Stimulated activated CD4-positive, alpha-beta T cell treated with anti-CD3 and anti-CD28 coated beads, Interleukin-4, amount 100 ng/mL, for 48 hours (primary cell): ENCODE measurements at places on chromosomes 13 and 19.

- no peak for DNase-seq
Observed at GRCh38 chr19:45729800-45730290, 851 bp downstream of the FBXO46 start.

DNA sequence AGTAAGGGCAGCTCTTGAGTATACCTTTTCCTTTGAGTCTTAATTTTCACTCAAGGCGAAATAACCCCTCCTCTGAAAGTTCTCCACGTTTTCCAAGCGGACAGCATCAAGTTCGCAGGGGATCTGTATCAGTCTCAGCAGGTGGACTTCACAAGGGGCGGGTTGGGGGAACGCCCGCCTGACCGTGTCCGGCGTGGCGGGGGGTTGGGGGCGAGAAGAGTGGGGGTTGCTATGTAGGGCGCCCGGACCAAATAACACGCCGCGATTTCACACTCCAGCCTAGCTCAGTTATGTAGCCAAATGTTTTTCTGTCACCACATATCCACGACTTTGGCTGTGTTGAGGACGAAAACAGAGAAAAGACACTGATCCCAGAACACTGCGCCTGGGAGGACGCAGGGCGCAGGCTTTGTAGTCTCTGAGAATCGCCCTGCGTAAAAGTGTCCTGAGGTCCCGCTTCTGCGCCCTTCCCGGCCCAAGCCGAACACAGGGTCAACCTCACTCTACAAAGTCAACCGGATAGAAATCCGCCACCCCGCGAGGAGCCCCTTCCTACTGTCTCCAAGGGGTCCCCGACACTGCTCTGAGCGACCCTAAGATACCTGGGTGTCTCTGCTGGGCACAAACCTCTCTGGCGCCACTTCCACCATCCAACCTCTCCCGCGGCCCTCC is 524 bp downstream of the RUBCNL start:
- DNase-seq = no peak

DNA sequence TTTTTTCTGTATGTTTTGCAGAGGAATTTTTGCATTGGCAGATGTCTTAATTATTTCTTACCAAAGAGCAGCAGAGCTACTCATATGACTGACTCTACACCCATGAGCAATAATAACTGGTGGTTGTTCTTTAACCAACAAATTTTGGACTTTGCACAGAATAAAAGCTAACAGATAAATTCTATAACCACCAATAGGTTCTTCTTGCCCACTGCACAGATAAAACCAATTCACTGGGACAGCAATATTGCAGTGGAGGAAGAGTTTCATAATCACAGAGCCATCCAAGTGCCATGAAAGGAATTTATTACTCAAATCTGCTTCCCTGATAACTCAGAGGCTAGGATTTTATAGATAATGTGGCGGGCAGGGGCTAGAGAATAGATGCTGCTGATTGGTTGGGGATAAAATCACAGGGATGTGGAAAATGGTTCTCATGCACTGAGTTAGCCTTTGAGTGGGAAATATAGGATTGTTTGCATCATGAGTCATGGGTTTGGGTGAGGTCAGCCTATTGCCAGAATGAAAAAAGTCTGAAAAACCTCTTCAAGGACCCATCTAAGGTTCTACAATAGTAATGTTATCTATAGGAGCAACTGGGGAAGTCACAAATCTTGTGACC is 104.3 kb upstream of the PCDH17 start:
- DNase-seq = no peak

GRCh38 chr13:33119856-33120543 is 103.8 kb downstream of the KL start:
- no peak for DNase-seq

DNA sequence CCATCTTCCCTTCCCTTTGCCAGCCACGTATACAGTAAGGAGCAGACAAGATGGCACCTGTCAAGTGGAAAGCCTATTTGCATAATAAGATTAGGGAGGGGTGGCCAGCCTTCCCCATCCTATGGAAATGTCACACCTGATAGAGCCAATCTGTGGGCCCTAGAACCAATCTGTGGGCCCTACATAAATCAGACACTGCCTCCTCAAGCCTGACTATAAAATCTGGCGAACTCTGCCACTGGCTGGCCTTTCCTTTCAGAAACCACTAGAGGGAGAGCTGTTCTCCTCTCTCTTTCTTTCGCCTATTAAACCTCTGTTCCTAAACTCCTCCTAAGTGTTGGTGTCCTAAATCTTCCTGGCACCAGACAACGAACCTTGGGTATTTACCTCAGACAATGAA is 231.5 kb upstream of the KLHL1 start:
- DNase-seq = no peak

DNA sequence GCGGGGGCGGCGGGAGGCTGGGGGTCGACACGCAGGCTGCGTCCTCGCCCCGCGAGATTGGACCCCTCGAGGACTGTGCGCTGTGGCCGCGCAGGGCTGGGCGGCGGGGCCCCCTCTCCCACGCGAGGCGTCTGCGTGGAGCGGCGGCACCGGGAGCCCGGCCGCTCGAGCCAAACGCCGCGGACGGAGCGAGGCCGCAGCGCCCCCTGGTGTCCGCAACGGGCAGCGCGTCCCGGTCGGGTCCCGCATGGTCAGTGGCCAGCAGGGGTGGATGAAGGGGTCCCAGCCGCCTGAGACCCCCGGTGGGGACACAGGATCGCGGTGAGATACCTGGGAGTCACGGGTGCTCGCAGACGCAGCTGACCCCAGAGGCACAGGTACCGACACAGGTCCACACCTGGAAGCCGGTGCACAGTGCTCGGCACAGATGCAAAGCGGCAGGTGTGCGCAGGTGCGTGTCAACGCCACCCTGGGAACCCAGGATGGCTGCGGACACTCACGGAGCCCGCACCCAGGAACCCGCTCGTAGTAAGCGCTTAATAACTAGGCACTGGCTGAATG is 2.1 kb upstream of the CIRBP start:
- peak; percentile 55 for DNase-seq

- no peak for DNase-seq
Observed at GRCh38 chr13:36858290-36858689, 39.3 kb downstream of the RFXAP start.

DNA sequence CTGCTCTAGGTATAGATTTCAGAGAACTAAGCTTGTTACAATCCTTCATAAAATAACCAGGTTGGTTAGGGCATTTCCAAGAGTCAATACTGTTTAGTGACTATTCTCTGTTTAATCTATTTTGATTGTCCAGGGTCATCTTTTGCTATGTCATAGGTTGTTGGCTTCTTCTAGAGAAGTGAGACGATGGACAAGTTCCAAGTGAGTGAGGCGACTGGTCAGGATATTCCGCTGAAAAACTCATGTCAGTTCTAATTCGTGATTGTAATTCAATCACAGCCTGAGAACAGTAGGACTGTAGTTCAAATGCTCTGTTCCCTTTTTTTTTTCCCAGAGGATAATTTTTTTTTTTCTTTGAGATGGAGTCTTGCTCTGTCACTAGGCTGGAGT is 15.8 kb upstream of the ALOX5AP start:
- DNase-seq = no peak

GRCh38 chr13:112238436-112238995 is 137.6 kb upstream of the SPACA7 start:
- no peak for DNase-seq

- no peak for DNase-seq
Observed at GRCh38 chr13:31131470-31131961, 30.2 kb downstream of the HSPH1 start.

DNA sequence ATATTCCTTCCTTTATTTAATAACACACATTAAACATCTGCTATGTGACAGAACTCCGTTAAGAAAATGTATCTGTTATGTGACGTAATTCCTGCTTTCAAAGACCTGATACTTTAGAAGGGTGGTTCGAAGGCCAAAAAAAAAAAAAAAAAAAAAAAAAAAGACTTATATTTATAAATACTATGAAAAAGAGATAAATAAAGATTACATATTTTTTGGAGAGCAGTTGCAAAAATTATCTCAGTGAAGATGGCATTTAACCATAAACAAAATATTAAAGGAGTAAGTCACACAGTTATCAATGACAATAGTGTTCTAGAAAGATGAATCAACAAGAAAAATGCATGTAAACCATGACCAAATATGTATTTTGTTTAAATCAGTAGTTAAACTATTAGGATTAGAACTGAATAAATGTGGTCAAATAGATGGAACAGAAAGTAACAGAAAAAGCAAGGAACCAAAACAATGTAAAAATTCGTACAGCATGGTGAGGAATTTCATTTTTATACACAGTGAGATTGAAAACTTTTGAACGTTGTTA is 612.3 kb upstream of the SLITRK5 start:
- no peak for DNase-seq

DNA sequence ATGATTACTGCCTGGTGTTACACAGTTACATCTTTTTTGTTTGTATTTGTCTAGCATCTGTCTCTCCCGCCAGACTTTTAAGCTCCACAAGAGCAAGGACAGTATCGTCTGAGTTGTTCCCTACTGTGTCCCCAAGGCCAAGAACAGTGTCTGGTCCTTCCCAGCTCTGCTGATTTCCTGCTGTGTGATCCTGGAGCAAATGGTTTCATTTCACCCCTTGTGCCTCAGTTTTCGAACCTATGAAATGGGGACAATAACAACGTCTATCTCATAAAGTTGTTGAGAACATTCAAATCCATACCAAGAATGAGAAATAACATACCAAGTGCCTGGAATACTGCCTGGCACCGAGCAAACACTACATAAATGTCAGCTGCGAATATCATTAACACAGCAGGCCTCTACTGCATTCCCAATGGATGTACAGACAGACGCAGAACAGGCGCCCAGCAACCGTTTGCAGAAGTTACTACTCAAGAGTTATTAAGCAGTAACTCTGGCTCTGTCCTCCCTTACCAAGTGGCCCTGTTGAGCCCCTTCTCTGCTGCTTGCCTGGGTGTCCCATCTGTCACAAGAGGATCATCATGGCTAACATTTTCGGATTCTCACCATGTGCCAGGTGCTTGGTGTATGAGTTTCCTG is 11.4 kb downstream of the XRCC1 start:
- no peak for DNase-seq

DNA sequence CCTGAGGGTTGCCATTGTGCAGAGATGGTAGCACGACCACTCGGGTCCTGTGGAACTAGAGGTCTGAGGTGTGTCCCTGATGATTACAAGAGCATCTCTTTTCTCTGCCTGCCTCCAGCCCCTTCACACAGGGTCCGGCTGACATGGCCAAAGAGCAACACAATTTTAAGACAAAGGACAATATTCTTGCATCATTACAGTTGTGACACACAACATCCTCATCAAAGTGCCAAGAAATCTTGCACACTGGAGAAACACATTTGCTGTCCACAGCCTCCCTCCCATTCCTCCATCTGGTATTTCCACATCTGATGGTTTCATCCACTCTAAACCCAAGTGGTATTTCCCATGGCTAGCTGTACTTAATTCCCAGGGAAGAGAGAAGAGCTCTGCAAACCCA is 12.8 kb downstream of the COL4A1 start:
- no peak for DNase-seq

DNA sequence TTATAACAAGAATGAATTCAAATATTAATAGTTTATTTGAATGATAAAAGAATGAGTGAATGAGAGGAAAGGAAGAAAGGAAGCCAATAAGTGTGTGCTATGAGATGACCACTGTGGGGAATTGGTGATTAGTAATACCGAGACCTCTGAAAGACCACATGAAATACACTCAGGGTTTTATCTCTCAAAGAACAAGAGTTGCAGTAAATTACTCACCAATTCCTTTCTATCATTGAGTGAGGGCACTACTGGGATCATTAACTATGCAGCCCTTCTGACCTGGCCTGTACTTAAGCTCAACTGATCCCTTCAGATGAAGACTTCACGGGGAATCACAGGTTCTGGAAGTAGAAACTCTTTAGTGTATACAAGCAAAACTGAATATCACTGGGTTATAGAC is 1636.1 kb downstream of the SLITRK5 start:
- DNase-seq = no peak

- DNase-seq = no peak
Observed at GRCh38 chr13:20547479-20547908, 19.5 kb upstream of the IFT88 start.

DNA sequence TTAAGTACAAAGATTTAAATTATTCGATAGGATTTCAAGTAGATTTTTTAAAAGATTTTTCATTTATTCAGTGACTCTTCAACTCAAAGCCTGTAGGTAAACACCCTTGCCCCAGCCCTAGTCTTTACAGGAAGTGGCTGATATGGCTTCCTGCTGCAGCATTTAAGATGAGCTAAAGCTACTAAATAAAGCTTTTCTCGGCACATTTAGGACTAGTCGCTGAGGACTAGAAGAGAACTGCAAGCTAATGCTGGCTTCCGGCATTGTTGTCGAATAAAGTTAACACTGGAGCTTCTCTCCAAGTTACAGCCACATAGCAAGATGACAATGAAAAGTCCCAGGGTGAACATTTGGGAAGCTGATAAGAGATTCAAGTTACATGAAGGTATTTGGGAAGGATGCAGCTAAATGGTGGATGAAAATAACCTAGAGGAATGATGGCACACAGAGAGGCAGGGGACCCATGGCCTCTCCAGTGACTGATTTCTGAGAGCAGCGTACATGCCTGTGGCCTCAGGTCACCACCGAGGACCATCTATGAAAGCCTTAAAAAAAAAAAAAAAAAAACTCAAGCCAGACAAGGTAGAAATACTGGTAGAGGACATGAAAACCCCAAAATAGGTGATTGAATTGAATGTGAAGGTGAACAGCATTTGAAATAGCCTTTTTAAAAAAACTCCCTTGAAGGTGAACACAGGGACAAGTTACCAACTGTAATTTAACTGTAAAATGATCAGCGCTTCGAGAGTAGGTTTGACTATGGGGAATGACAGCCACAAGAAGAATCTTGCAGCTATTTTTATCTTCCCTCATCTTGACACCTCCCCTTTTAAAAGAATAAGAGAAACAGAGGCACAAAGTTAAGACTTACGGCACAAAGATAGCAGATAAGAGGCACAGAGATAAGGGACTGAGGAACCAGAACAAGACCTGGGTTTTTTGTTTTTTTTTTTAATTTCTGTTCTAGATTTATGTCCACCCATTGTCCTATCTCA is 155.4 kb downstream of the DCT start:
- no peak for DNase-seq

DNA sequence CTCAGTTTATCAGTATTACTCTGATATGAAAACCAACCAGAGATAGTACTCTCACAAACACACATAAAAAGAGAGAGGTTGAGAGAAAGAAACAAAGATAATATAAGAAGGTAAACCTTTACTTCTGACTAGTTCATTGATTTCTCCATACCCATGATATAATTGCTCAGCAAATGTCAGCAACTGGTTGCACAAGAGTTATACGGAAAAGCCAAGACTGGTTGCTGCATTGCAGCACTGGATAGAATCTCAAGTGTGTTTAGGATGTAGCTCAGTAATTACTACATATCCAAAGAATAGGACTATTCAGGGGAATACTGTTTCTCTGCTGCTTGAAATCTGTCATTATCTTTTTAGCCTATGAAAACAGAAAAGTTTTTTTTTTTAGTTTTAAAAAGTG is 1332.8 kb downstream of the OLFM4 start:
- DNase-seq = no peak

DNA sequence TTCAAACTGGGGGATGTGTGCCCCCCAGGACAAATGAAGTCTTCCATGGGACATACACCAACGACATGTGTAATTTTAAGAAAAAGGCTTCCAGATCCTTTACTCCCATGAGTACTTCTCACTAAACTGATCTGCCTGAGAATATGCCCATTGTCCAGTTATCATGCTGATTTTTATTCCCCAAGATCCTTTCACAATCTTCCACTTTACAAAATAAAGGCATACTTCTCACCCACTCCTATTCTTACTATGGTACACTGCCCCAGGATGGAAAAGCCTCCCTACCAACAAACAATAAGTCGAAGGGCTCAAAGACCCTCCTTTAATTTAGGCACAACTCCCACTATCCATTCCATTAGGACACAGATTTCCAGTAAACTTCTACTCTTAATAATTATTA is 3.5 kb downstream of the SPART start:
- no peak for DNase-seq
